ENCODE measurements at places on chromosomes 5 and 9.

DNA sequence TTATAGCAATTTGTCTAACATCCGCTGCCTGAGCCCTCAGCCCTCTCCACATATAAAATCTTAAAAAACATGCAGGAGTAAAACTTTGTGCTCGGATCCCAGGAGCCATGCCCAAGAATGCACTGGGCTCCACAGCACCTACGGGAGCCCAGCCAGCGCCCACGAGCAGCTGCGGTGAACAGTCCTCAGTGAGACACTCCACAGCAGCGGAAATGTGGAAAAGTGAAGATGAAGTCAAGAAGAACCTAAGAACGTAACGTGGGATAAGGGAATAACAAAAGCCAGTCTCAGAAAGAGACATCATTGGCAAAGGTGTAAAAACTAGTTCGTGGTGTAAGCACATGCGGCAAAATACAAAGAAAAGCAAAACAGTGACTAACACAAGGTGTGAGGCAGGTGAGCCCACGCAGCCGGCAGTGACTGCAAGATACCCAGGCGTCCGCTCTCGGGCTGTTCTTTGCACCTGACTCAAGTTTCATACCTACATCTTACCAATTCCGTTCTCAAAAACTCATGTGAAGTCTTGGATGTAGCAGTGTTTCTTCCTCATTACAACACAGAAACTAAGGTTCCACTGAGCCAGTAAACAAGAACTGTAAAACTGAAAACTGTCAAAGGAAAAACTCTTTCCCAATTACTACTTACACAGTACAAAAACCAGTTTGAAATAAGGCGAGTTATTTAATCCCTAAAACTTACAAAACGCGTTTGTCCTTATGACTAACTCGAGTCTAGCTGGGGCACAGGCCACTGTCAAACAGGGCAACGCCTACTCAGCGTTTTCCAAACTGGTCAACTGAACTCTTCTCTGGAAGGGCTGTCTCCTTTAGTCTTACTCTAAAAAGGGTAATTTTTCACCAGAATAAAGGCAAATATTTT is 1.7 kb downstream of the CAMSAP1 start:
- DNase-seq = no peak

- no peak for DNase-seq
Observed at GRCh38 chr5:174816858-174817257, 92.5 kb downstream of the MSX2 start.

GRCh38 chr5:861442-862366 is 10.9 kb upstream of the ZDHHC11 start:
- DNase-seq = no peak

- no peak for DNase-seq
Observed at GRCh38 chr5:138849439-138849838, 25.7 kb downstream of the LRRTM2 start.

DNA sequence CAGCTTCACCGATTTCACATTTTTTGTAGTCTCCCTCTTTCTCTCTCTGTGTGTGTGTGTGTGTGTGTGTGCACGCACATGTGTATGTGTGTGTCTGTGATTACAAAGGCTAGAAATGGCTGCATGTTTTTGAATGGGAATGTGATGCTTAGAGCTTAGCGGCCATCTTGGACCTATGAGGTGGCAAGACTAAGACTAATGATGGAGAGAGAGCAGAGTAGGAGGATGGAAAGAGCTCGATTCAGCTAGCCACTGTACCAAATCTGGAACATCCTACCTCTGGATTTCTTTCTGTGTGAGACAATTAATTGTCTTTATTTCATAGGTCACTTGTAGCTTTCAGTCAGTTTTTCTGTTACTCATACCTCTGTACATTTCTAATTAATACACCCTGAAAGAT is 205.1 kb downstream of the PCSK1 start:
- no peak for DNase-seq

DNA sequence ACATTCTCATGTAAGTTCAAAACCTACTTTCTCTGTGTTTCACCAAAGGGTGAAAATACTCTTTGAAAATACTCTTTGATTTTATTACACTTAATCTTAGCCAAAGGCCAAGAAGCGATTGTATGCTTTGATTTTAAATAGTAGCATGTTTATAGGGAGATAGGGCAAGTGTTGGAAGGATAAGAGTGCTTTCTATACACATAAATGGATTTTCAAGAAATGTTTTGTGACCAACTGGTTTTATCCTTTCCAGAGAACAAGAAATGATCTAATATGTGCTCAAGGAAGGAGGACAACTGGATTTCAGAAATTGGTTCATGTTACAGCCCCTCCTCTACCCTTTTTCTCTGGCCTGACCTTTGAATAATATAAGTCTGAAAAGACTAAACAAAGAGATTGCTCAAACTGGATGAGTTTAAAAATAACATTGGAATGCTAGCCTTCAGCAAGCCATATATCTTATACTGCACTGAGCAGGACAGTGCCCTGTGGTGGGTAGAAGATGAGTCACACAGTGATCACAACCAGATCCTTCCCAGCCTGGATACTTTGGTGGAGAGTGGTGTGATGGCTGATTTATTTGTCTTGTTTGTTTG is 13.1 kb downstream of the PALM2AKAP2 start:
- no peak for DNase-seq

GRCh38 chr9:74711341-74711740 is 176.4 kb downstream of the TRPM6 start:
- DNase-seq = no peak

DNA sequence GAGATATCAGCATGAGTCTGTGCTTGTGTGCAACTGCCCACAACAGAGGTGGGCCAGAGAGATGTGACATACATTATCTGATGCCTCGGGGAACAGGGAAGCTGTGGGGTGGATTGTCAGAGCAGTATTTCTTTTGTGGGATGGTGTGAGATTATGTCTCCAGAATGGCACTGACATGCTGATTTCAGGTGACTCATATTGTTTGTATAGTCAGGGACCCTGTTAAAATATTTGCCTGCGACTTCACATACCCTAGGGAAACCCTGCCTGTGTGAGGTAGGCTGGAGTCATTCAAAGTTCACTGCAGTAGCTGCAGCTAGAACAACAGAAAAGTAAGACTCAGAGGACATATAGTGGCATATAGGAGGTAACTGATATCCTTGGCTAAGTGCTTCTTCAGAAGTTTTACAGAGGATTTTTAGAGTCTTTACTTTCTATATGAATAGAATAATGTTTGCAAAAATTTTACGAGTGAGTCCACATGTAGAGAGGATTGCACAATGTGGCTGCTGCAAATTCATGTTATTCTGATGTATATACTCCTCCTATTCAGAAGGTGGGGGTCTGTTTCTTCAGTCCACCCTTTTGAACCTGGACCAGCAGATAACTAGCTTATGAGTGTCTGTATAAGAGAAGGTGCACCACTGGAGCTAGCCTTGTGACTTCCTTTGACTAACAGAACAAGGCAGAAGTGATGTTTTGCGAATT is 89.3 kb downstream of the MACIR start:
- no peak for DNase-seq

GRCh38 chr9:38141746-38142591 is 72.9 kb upstream of the SHB start:
- no peak for DNase-seq

All from esophagus squamous epithelium (tissue), 5 donors.